ENCODE measurements at places on chromosomes 11 and 22. TPM values are rescaled to one million over a fixed set of nuclear protein-coding genes. Genes with fewer than 3 reads are reported as not detected.
A peak's percentile ranks its signal among the peaks of the same experiment; 100 is the strongest.

Gene RPS25
- 307 TPM for total RNA-seq

Gene SLC22A25
- total RNA-seq, result 33.5 TPM

Gene HOATZ
- total RNA-seq, result not detected

Gene OR52N4
- not detected for total RNA-seq

Gene GALNT18
- 5.7 TPM for total RNA-seq

Gene TRMT2A
- 36.7 TPM for total RNA-seq

Gene SLC35E4
- total RNA-seq, result 0.33 TPM

Gene SHANK2
- total RNA-seq, result 33.8 TPM

Gene SLCO2B1
- 327 TPM for total RNA-seq

Gene MRGPRX3
- total RNA-seq, result not detected

GRCh38 chr11:61975638-61976419 is 8.4 kb upstream of the FTH1 start:
- peak; percentile 62 for DNase-seq

GRCh38 chr11:80686889-80687288 is 1246.1 kb upstream of the TENM4 start:
- DNase-seq, result no peak

DNA sequence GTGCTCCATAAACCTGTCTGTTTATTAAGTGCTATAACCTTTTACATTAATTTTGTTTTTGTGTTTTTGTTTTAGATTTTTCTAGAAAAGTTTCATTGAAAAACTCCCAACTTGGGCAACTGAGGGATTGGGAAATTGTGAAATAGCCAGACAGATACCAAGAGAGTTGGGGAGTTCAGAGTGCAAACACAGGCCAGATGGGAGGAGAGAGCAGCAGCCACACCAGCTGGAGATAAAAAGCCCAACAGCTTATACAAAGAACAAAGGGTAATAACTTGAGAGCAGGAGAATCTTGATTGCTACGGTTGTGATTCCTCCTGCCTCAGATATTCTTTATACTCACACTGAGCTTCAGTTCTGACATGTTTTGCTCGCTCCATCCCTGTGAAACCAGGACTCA is 1642.2 kb downstream of the LRRC4C start:
- DNase-seq, result no peak

DNA sequence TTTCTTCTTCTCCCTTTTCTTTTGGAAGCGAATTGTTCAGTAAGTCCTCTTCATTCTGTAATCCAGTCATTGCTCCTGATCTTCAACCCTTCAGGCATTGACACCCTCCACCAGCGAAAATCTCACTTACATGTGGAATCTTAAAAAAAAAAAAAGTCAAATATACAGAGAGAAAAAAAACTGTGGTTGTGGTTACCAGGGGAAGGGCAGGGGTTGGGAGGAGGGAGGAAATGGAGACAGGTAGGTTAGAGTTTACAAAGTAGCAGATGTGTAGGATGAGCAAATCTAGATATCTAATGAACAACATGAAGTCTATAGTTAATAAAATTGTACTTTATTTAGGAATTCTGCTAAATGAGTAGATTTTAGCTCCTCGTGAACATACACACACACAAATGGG is 17.7 kb upstream of the TMEM123 start:
- no peak for DNase-seq

DNA sequence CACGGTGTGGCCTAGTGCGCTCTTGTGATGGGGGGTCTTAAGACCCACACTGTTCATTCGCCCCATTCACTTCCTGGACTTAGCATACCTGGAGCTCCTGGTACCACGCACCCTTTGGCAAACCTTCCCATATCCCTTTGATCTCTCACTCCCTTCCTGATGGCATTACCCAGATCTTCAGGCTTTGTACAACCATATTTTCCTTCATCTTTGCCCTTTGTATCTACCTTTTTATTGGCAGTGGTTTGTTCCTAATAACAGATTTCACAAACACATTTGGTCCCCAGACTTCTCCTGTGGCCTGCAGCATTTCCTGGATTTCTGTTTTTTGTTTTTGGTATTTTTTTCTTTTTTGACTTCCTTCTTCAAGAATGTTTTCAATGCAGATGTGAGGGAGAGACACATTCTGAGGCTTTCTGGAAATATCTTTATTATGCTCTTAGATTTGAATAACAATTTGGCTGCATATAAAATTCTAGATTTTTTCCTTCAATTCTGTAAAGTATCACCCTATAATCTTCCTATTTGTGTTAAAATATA is 16.1 kb upstream of the IFITM3 start:
- no peak for DNase-seq

- peak; percentile 73 for DNase-seq
These were observed 3.8 kb downstream of the GAL3ST3 start for GRCh38 chr11:66045177-66045639.

- no peak for DNase-seq
These were observed 51.0 kb upstream of the GALNT18 start for GRCh38 chr11:11672789-11673188.

- DNase-seq, result no peak
These were observed 1116.6 kb downstream of the BRD1 start for GRCh38 chr22:48711031-48711431.

DNA sequence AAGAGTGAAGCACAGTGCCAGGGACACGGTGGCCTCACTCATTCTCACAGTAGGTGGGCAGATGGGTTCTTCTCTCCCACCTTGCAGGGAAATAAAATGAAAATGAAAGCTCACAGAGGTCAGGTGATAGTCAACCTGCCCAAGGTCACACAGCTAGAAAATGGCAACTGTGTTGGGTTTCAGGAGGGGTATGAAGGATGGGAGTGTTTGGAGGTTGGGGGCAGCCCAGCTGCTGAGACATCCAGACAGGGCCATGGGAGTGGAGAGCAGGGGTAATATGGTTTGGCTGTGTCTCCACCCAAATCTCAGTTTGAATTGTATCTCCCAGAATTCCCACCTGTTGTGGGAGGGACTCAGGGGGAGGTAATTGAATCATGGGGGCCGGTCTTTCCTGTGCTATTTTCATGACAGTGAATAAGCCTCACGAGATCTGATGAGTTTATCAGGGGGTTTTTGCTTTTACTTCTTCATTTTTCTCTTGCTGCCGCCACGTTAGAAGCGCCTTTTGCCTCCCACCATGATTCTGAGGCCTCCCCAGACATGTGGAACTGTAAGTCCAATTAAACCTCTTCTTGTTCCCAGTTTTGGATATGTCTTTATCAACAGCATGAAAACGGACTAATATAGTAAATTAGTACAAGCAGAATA is 247.0 kb downstream of the TENM4 start:
- no peak for DNase-seq

- DNase-seq, result no peak
These were observed 25.2 kb upstream of the GCAT start for GRCh38 chr22:37782340-37783168.

- DNase-seq, result no peak
These were observed 52.9 kb downstream of the COPB1 start for GRCh38 chr11:14446701-14447169.

DNA sequence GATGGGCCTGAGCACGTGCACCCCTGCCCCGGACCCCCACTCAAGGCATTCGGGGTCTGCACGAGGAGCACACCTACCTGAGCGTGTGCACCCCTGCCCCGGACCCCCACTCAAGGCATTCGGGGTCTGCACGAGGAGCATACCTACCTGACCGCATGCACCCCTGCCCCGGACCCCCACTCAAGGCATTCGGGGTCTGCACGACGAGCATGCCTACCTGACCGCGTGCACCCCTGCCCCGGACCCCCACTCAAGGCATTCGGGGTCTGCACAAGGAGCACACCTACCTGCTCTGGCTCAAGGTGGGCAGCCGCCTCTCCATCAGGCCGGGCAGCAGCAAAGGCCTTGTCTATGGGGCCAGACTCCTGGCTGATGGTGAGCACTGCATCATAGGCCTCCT is 48.7 kb upstream of the LRRC32 start:
- DNase-seq, result no peak

GRCh38 chr22:16131918-16132317 is 442.1 kb downstream of the POTEH start:
- no peak for DNase-seq

DNA sequence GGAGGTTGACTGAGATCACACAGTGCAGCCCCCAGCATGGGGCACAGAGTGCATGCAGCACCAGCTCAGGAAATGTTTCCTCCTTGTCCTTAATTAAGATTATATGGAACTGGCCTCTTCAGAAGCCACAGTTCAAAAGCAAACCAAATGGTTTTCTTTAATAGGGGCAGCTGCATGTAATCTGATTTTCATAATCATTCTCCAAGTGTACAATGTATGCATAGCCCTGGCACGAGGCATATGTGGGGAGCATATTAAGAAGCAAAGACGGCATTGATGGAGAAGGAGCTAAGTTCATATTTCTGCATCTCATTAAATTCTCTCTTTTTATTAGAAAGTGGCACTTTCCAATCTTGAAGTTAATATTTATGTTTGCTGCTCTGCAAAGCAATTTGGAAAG is 9.9 kb upstream of the PARVB start:
- no peak for DNase-seq

DNA sequence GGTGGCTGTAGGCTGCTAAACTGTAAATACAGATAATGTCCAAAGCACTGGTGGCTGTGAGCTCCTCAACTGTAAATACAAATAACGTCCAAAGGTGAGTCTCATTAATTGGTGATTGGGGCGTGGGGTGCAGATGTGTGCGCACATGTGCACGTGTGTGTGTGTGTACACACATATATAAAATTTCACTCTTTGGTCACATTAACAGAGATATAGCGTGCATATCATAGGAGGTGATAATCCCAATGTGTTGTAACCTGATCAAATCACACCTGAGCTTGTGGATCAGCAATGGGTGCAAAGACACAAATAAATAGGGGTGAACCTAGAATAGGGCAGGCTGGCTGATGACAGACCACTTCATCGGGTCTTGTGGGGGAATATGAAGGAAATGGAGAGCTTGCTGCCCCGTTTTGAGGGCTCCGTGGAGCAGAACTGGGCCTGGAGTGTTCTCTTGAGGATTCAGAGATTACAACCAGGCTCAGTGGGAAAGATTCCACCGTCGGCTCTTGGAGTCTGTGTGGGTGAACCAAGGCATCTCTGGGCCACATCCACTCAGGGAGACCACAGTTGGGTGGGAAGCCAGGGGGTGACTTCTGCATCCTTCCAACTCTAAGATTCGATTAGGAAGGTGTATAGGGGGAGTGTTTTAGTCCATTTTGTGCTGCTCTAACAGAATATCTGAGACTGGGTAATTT is 24.9 kb upstream of the OSBPL5 start:
- no peak for DNase-seq

DNA sequence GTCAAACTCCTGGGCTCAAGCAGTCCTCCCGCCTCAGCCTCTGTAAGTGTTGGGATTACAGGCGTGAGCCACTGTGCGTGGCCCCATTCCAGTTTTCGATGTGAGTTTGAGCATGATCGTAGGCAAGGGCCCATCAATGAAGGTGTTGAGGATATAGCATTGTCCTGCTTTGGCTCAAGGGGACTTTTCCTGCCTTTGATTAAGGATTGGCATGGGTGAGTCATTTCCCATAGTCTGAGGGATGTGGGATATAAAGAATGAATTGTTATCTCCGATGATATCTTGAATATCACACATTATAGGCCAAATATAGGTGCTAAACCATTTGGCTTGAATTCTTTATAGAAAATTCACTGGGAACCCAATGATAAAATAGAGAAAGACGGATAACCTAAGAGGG is 30.4 kb downstream of the STIM1 start:
- DNase-seq, result no peak

DNA sequence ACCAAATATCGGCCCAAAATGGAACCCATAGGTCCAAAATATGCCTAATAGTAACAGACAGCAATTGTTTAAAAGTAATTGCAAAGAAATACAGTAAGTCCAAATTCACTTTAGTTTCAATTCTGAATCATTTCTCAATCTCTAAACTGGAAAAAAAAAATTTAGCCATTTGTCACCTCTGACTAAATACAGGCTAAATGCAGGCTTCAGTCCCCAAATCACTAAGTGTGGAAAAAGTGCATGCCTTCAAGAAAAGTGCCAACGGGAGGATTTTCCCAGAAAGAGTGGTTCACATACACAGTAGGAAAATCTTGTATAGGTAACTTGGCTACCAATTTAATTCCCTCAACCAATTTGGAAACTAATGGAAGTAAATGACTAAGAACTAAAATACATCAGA is 35.7 kb downstream of the SIK3 start:
- DNase-seq, result no peak

DNA sequence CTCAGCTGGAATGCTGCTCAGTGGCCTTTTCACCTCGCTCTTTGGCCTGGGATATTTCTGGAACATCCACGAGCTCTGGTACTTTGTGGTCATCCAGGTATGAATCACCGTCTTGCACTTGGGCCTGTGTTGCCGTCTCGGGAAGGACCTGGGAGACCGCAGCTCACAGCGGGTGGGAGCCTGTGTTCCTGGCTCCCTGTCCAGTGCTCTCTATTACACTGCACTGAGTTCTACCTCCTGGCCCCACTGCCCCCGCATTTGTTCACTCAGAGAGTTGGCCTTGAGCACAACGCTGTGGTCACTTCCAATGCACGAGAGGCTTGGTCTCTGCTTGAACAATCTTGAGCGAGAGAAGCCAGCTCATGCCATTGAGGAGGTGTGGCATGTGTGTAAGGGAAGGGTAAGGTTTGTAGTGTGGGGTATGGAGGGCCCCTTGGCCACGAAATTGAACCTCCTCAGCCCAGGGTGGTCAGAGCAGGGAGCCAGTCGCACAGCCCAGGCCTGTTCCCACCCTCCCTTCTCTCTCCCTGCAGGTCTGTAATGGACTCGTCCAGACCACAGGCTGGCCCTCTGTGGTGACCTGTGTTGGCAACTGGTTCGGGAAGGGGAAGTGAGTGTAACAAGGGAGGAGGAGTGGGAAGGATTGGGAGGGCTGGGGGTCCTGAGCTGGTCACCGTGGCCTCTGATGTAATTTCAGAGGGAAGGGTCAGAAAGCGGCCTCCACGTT is 16.2 kb downstream of the SLC37A2 start:
- DNase-seq, result no peak

DNA sequence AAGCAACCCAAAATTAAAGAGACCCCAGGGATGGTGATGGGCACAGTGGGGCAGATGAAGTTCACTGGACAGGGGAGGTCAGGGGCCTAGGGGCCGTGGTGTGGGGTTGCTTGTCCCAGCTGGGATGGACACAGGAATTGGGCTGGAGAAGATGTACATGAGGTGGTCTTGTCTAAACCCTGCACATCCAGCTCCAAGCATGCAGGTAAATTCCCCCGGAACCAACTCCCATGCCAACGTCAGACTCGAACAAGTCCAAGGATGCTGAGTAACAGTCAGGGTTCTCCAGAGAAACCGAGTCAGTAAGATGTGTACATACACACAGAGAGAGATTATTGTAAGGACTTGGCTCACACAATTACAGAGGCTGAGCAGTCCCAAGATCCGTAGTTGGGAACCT is 28.9 kb downstream of the TSPAN32 start:
- no peak for DNase-seq

GRCh38 chr11:69471729-69472540 is 9.5 kb upstream of the LINC01488 start:
- no peak for DNase-seq

GRCh38 chr22:28373831-28374230 is 305.8 kb downstream of the TTC28 start:
- no peak for DNase-seq

- DNase-seq, result no peak
These were observed 1862.9 kb upstream of the RAG2 start for GRCh38 chr11:38460896-38461295.
